ENCODE measurements at places on chromosomes 2 and 18.
A peak's percentile ranks its signal among the peaks of the same experiment; 100 is the strongest.

GRCh38 chr2:210004881-210005280 lies 2.4 kb downstream of the RPE start:
- DNase-seq, result peak; percentile 78

DNA sequence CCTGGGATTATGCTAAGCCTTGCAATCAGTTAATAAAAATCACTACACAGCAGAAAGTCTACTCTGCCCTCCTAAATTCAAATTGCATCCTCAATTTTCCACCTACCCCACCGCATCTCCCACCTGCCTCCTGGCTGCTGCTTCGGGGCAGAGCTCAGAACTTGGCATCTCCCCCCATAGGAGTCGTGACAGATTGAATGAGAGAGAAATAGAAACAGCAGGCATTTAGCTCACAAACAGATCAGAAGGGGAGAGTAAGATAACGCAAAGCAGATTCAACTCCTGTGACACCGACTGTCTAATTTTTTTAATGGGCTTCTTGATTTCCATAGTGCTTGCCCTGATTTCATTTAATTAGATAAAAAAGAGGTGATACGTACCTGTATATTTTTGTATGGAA lies 24.7 kb upstream of the LRRC30 start:
- DNase-seq, result no peak

DNA sequence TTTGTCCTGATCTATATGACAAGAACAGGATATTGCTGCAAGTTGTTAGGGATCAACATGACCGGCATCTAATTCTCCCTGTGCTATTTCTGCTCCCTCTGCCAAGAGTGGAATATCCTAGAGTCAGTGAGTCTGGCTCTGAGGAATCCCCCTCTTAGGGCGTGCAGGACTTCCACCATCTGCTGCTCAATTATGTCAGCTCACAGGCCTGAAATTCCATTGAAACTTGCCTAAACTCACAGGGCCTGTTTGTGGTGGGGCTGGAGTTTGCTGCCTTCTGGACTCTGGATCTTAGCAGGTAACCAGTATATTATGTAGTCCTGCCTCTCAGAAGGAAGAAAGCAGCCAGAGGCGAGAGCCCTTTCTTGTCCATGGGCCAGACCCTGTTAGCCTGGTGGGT lies 323.0 kb downstream of the TSN start:
- no peak for DNase-seq

GRCh38 chr18:64693766-64694165 lies 544.9 kb upstream of the LINC00305 start:
- DNase-seq, result no peak

- DNase-seq, result no peak
Measured at GRCh38 chr2:15747603-15748471, 156.2 kb downstream of the DDX1 start.

Measured in suppressor macrophage treated with lipopolysaccharide for 4 hours (primary cell).